ENCODE measurements at places on chromosomes 16 and 17.
A peak's percentile ranks its signal among the peaks of the same experiment; 100 is the strongest.

DNA sequence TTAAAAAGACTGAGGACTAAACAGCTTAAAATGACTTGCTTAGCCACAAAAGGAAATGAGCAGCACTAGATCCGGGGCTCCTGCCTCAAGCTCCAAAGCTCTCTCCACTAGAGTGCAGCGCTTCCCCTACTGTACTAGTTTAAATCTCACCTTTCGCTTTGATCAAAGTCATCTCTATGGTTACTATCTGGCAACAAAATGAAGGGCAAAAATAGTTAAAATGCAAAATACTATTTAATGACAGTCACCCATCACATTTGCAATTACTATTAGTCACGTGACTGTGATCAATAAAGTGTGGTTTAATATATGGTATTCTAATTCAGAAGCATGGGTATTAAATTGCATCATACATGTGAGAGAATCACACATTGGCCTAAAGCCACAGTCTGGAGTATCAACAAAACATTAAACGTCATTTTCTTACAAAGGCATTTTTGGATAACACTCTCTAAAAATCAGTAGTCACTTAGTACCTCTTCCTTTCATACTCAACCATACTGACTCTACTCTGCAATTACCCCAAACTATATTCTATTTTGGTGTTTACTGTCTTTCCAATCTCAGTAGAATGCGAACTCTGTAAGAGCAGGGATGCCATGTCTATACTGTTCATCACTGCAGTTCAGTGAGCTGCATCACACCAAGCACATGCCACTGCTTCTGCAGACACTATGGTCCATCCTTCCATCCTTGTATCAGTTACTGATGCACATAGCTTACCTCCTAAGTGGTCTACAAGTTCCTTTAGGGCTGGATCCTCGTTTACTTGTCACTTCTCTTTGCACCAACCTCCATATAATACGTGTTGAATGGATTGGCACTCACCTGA lies 6.2 kb downstream of the PSMD12 start:
- DNase-seq, result no peak

GRCh38 chr16:67963662-67964321 lies 4.6 kb downstream of the SLC12A4 start:
- peak; percentile 75 for DNase-seq

DNA sequence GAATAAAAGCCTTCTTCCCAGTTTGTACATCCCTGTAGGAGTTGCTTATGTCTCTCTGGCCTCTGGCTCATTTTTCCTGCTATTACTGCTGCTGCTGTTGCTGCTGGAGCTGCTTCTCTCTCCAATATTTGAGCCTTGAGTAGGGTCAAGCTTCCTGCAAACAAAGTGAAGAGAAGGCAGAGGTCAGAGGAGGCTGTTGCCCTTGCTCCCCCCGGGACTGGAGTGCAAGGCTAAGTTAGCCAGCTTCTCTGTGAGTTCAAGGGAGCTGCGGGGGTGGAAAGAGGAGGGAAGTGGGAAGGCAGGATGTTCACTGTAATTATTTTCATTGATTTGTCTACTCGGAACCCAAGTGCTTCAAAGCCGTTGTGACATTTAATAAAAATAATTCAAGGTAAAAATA lies 77.0 kb upstream of the TMEM132E start:
- no peak for DNase-seq

DNA sequence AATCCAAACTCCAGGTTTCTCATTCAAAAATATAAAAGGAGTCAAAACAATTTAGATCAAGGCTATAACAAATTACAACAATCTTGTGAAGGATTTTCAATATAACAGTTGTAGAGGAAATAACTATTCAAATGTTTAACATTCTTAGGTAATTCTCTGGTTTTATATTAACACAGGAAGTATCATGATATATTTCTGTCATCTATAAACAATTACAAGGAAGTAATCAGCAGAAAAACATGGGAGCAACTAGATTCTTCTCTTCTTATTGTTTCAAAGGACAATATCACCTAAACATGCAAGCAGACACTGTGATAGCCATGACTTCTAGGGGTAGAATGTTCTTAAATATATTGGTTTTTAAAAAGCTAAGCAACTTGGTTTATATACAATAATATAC lies 49.9 kb downstream of the FBXL20 start:
- DNase-seq, result no peak

- DNase-seq, result no peak
Observed at GRCh38 chr17:69729944-69730343, 315.4 kb downstream of the MAP2K6 start.

Data from H1 (cell line).